ENCODE measurements at places on chromosomes 3 and 15.

- no peak for DNase-seq
Observed at GRCh38 chr3:94036909-94037507, 8.6 kb upstream of the STX19 start.

DNA sequence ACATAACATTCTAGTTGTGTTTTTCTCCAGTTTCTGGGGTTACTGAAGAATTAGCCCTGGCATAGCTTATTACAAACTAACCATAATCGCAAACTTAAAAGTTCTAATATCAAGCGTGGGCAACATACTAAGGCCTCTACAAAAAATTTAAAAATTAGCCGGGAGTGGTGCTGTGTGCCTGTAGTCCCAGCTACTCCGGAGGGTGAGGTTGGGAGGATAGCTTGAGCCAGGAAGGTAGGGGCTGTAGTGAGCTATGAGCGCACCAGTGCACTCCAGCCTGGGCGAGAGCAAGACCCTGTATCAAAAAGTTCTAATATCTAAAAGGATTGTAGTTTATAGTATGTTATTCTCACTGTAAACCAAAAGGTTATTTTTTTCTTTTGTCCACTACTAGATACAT is 1.1 kb downstream of the OIP5 start:
- DNase-seq: no peak

DNA sequence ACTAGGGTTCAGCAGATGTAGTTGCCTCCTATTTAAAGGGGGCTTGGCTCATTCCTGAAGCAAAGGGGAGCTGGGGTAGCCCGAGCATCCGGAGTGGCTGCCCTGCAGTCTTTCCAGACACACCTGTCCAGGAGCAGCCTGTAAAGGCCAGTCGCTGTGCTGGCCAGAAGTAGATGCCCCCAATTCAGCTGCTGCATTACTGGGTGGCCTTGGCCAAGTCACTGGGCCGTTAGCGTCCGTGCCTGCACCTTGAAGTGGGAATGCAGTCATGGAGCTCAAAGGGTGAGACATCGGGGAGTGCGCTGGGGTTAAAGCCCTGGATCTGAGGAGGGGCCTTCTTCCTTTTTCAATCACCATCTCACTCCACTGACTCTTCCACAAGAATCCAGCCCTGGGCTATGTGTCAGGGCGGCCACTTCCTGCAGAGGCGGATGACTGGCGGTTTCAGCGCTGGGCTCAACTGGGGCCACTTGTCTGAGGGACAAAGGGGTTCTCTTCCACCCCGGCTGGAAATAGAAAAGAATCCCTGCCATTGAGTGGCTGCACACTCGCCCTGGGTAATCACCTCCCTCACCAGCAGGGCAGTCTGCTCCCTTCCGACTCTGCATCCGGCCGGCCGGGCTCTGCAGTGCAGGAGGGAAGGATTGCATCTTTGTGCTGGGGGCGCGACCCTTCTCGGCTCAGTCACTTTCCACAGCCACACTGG is 11.8 kb downstream of the ALDH1A3 start:
- no peak for DNase-seq

- no peak for DNase-seq
Observed at GRCh38 chr3:175518459-175518858, 659.3 kb downstream of the NAALADL2 start.

- no peak for DNase-seq
Observed at GRCh38 chr3:8443829-8444791, 57.5 kb upstream of the LMCD1 start.

DNA sequence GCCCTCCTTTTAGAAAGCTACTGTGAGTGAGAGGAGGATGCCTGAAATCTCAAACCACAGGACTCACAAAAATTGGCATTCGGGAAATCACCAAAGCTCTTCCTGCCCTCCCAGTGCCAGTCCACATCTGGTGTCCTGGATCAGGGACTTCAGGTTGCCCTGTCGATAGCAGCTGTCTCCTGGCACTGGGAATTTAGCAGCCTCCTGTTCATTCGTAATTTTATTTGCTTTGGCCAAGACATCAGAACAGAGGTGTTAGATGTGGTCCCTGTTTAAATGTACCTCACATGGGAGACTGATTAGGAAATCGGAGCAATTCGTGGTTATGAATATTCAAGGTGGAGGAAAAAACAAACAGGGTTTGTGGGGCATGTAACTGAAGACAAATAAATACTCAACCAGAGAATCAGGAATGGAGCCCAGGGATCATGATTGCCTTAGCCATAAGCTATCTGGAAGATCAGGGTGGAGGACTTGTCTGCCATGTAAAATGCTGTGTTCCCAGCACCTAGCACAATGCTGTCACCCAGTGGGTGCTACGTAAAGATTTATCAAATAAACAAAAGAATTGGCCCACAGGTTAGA is 265.2 kb upstream of the PROK2 start:
- DNase-seq: no peak
